Glomerular endothelial cell (primary cell): ENCODE measurements at places on chromosomes 6 and 20.

- no peak for DNase-seq
These were observed 140.3 kb downstream of the NFATC2 start for GRCh38 chr20:51402201-51402600.

DNA sequence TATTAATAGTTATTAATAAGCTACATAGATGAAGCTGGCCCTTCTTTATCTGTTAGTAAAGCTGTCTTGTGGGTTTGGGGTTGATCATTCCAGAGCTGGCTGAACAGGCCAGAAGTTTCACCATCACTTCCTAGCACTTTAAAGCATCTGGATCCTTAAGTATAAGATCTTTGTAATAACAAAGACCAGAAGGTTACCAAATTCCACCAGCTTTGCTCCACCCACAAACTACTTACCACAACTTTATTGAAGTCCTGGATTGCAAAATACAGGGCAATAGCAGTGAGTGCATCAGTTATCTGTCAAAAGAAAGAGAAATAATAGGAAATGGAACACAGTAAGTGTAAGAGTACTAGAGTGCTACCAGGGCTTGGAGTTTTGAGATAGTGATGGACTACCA, 33.0 kb downstream of the PIGU start:
- no peak for DNase-seq

DNA sequence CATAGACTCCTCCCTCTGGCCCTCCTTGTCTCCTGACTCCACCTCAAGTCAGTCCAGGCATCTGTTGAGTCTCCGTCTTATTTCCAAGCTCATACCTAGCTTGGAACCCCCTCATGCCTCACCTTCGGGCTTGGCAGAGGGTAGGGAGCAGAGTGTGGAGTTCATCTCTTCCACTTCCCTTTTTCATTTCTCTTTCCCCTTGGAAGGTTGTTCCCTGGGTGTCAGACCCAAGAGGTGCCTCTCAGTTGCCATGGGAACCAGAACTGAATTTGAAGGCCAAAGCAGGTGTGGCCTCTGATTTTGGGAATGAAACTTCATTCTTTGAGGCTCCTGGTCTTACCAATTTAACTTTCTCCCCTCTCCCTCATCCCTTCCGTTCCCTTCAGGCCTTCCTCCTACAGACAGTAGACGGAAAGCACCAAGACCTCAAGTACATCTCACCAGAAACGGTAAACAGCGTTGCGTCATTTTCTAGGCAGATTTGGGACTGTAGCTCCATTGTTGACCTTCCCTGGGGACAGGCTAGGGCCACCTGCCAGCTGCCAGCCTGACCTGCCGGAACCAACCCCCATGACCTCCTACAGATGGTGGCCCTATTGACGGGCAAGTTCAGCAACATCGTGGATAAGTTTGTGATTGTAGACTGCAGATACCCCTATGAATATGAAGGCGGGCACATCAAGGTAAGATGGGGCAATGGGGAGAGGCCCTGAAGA, 6.6 kb downstream of the CDC25B start:
- no peak for DNase-seq

DNA sequence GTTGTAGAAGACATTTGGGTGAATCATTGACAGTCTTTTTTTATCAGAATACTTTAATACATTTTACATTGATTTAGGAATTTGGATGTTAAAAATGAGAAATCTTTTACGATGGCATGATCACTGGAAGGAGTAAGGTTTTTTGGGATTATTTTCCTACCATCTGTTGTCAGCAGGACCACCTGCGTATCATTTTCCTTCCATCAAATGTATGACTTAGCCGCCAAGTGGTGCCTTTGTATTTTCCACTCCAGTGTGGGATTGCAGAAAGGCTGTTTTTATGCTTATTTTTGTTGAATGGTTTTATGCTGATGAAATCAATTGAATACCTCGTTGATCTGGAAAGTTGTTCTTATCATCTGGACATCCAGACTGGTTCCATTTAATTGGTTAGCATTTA, 35.8 kb downstream of the AKAP12 start:
- DNase-seq = no peak

GRCh38 chr6:126033696-126034095, 47.4 kb downstream of the TRMT11 start:
- peak; percentile 34 for DNase-seq

DNA sequence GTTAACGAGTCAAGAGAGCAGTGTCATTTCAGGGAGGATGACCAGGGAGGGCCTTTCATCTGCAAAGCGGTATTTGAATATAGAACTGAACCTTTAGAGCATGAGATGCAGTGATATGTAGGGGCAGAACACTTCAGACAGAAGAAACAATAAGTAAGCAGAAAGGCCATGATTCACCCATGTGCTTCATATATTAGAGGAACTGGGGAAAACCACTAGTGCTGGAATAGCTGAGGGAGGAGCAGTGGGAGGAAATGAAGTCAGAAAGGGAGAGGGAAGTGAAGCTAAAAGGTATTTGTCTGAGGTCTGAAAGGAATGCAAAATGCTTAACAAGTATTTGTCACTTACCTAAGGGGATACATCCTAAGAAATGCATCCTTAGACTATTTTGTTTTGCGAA, 391.2 kb downstream of the ADGRB3 start:
- no peak for DNase-seq

- no peak for DNase-seq
These were observed 26.4 kb downstream of the ZNF391 start for GRCh38 chr6:27414996-27415395.

DNA sequence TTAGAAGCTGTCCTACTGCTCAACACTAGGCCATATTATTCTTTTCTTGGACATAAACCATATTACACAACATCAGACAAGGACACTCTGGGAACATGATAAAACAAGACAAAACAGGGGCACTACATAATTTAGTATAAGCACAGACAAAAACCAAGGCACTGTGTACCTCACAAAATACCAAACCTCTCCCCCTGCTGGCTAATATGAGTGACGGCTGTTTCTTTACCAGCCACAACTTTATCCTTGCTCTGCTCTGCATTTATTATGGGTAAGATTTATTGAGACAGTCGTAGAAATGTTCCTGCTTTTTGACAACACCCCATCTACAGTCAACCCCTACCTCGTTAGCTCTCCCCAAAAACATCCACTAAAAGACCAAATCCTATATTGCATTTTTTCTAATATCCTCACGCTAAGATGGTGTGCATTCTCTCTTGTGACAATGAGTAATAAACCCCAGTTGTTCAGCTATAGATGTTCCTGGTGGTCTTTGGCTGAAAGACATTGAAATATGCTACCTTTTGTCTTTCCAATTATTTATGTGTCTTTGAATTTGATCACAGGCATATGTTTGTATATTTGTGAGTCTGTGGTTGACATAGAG, 23.8 kb upstream of the POLR1H start:
- DNase-seq = no peak

GRCh38 chr20:20580139-20580538, 132.3 kb downstream of the RALGAPA2 start:
- no peak for DNase-seq

DNA sequence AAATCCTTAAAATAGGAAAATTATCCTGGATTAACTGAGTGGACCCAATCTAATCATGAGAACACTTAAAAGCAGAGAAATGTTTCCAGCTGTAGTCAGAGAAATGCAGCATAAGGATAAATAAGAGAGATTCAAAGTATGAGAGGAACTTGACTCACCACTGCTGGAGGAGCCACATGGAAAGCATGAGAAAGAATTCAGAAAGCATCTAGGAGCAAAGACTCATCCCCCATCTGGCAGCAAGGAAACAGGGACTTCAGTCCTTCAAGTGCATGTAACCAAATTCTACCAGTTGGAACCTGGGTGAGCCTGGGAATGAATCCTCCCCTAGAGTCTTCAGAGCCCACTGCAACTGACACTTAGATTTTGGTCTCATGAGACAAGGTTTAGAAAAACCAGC, 33.7 kb downstream of the RNF146 start:
- no peak for DNase-seq

DNA sequence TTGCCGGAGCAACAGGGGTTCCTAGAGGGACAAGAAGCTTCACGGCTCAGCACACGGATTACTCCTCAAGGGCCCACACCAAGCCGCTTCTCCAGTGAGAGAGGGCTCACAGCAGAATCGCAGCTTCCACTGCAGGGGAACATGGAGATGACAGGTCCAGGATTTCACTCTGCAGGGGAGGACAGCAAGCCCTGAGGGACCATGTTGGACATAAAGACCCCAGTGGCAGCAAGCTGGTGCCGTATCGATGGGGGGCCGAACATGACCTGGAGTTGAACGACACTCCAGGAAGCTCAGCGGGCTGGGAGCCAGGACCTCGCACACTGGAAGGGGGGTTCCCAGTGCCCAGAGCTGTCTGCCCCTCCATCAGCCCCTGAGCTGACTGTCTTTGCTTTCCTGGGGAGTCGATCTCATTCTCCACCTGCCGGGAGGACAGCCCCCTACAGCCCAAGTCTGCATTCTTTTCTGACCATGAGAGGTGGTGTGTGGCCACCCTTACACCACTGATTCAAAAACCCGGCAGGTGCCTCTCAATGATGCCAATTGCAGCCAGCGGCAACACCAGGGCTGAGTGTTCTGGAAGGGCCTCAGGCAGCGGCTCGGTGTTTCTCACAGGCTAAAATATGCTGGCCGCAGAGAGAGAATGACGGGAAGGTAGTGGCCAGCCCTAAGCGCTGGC, 194.5 kb upstream of the CDH4 start:
- no peak for DNase-seq

- peak; percentile 77 for DNase-seq
These were observed 16.1 kb upstream of the CCN6 start for GRCh38 chr6:112037783-112038216.

- DNase-seq = no peak
These were observed 57.3 kb downstream of the BCKDHB start for GRCh38 chr6:80163754-80164187.

DNA sequence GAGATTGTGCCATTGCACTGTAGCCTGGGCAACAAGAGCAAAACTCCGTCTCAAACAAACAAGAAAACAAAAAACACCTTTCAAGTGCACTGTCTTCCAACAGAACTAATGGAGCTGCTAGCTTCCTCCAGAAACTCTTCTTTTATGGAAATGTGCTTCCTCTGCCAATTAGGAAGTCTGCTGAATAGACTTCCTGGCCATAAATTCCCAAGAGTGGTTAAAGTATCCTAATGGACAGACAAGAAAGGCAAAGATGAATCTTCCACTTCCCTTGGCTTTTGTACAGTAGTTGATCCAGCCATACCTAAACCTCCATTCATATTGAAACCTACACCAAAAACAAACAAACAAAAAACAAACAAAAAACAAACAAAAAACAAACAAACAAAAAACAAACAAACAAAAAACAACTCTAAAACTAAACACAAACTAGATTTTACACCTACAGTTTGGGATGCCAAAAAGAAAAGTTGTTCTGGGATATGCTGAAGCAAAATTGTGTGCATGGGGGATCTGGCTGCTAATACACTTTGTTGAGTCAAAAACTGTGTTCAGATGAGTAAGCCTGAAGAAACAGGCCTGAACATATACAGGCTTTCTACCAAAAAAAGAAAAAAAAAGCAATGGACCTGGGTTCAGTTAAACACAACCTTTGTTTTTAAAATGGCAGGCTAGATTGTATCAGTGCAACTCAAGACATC, 59.8 kb upstream of the CARMIL1 start:
- no peak for DNase-seq

DNA sequence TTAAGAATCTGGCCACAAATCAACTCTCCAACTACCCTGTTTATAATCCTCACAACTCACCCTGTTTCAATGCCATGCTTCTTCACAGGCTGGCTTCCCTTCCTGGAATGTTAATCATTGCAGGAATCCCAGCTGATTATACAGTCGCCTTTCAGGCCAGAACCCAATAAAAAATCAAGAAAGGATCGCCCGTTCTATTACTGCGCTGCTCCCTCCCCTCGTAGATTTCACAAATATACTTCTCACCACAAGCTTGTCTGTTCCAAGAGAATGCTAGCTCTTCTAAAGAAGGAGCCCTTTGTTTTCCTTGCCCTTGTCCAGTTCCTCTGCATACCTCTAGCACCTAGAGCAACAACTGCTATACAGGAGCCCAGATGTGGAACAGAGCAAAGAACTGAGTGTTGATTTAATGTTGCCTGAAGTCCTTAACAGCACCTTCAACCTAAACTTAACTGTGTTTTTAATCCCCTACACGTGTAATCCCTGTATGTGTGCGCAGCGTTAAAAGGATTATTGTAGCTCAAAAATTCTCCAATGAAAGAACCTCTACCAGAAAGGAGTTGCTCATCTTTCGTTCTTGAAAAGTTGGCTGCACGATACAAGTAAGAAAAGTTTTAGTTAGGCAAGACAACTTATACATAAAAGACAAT, 988 bp downstream of the ECHDC1 start:
- DNase-seq = no peak
